Inflammatory macrophage treated with lipopolysaccharide for 4 hours (primary cell): ENCODE measurements at places on chromosomes 6 and 20.
A peak's percentile ranks its signal among the peaks of the same experiment; 100 is the strongest.

DNA sequence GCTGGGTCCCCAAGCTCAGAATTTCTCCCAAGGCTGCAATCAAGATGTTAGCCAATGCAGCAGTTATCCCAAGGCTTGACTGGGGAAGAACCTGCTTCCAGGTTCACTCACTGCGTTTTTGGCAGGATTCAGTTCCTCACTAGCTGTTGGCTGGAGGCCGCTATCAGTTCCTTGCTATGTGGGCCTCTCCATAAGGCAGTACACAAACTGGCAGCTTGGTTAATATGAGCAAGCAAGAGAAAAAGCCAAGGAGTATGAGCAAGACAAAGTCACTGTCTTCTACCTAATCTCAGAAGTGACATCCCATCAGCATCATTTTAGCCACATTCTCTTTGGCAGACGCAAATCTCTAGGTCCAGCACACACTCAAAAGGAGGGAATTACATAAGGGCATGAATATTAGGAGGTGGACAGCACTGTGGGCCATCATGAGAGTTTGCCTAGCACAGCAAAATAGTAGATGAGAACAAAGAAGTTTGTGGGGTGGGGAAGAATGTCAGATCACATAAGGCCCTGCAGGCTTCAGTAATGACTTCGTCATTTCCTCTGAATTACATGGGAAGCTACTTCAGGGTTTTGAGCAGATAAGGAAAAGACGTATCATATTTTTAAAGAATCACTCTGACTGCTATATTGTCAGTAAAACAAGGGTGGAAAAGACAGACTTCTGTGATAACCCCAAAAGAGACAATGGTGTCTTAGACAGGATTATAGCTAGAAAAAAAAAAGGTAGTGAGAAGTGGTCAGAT is 25.5 kb downstream of the LMBRD1 start:
- DNase-seq = no peak

GRCh38 chr6:112038268-112038667 is 15.6 kb upstream of the CCN6 start:
- no peak for DNase-seq

- DNase-seq = peak; percentile 2
Observed at GRCh38 chr20:13784271-13784892, 337 bp downstream of the ESF1 start.

- peak; percentile 33 for DNase-seq
Observed at GRCh38 chr6:29924287-29924686, 18.0 kb upstream of the HLA-A start.

GRCh38 chr6:105608711-105609374 is 206.0 kb upstream of the PREP start:
- no peak for DNase-seq

- DNase-seq = peak; percentile 71
Observed at GRCh38 chr20:50169329-50169823, 15.9 kb upstream of the PEDS1 start.

GRCh38 chr6:159170333-159170672 is 1.1 kb downstream of the FNDC1 start:
- DNase-seq = no peak

DNA sequence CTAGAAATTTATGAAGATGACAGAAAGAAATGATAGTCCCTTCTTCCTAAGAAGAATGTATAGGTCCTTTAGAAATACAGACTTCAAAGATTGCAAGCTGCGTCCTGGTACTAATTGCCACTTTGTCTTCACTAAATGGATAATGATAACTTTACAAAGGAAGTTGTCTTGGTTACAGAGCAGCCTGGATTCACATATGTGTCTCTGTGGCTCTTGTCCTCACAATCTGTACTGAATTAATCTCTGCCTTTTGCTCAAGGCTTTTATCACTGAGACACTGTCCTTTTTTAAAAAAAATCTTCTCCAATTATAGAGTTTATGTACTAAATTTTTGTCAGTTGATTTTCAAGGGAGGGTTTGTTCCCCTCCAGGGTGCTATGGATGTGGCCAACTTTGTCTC is 17.5 kb upstream of the MRAP2 start:
- no peak for DNase-seq

- DNase-seq = no peak
Observed at GRCh38 chr20:62401331-62401779, 5.7 kb downstream of the CABLES2 start.

DNA sequence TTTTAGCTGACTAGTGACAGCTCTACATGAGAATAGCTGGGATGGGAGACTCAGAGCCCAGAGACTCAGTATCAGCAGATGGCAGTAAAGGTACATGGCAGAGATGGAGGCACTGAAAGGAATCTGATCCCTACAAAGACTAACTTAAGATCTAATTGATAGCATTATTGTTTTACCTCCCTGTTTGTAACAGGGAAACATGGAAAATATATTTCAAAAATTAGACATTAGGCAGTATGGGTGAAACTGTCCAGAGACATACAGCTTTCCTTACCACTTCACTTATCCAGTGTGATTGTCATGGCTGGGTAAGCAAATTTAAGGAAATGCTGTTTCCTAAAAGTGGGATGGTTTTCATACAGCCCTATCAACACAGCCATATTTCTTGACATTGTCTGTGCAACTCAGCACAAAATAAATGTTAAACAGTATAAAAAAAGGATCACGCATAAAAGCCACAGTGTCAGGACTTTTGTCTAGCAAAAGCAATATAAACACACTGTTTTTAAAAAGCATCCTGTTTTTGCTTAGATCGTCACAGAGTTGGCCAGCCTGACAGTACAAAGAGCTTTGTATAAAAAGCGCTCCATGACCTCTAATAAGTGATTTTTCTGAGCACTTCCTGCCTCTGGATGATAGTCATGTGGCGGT is 376.9 kb downstream of the PHF3 start:
- no peak for DNase-seq

DNA sequence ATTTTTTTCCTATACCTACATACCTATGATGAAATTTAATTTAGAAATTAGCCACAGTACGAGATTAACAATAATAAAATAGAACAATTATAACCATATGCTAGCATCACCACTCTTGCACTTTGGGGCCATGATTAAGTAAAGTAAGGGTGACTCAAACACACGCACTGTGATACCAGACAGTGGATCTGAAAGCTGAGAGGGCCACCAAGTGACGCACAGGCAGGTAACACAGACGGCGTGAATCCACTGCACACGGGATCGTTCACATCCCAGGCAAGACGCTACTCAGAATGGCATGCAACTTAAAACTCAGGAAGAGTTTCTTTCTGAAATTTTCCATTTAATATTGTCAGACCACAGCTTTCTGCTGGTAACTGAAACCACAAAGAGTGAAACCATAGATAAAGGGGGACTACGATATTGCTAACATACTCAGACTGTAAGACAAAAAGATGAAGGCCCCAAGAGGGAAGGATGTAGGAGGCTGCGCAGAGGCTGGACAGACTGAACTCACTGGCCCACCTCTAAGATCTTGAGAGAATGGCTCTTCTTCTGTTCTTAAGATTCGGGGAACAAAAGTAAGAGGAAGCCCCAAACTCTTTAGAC is 17.9 kb downstream of the RRBP1 start:
- DNase-seq = no peak

- no peak for DNase-seq
Observed at GRCh38 chr6:67630146-67630545, 1004.9 kb upstream of the ADGRB3 start.

DNA sequence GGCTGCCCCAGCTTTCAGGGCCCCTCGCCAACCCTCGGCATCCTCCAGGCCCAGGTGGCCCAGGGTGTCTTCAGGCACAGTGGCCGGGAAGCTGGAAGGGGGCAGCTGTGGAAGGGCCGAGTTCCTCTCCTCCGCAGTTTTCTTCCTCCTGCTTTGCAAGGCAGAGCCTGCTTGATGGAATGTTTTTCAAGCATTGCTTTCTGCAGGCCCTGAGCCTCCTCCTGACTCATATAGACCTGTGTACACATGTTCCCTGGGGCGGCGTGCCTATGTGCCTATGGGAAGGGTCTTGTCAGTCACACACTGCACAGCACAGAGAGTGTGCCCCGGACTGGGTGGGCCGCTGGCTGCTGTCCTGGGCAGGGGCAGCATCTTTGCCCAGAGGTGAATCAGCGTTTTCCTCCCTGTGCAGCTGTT is 107.5 kb downstream of the ERMARD start:
- DNase-seq = no peak

- no peak for DNase-seq
Observed at GRCh38 chr6:45192556-45192955, 135.6 kb upstream of the RUNX2 start.

GRCh38 chr6:15392182-15392581 is 146.3 kb downstream of the JARID2 start:
- DNase-seq = no peak

GRCh38 chr20:63122626-63123025 is 93.3 kb downstream of the YTHDF1 start:
- no peak for DNase-seq

DNA sequence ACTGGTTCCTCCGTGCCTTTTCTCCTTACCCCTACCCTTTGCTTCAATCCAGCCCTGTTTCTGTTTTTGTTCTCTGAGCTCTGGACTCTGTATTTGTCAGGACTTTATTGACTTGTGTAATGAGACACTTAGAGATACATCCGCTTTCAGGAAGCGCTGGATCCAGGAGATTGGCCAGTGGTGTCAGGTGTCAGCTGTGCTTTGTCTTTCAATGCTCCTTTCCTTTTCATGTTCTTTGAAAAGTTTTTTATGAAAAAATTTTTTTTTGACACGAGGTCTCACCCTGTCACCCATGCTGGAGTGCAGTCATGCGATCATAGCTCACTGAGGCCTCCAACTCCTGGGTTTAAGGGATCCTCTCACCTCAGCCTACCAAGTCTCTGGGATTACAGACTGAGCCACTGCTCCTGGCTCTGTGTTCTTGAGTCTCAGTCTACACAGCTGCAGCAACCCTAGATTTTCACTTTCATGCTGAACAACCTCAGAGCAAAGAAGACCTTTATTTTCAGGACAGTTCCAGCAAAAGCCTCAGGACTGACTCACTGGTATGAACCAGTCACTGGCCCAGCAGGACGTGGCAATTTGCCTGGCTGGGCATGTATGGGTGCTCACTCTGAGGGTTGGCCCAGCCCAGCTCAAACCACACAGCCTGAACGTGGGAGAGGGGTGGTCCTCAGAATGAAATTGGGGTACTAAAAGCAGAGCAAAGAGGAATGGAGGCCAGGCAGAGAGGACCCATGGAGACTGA is 108.5 kb downstream of the DHX35 start:
- DNase-seq = no peak

GRCh38 chr20:46477225-46477624 is 36.1 kb downstream of the ZNF334 start:
- DNase-seq = no peak

- no peak for DNase-seq
Observed at GRCh38 chr6:31035862-31036497, 25.7 kb downstream of the MUC22 start.

- no peak for DNase-seq
Observed at GRCh38 chr6:168408504-168409136, 32.4 kb upstream of the SMOC2 start.

DNA sequence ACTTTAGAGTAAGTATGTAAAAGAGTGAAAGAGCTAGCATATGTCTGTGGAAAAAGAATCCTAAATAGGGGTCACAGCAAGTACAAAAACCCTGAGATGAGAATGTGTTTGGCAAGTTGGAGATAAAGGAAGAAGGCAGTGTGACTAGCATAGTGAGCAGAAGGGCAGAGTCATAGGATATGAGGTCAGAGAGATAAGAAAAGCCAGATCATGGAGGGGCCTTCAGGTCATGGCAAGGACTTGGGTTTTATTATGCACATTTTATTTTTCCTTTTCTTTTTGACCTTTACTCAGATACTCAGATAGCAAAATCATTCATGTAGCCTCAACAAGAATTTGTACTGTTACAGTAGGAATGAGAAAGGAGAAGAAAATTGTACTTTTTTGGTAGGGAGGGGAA is 138.0 kb downstream of the GJA1 start:
- peak; percentile 29 for DNase-seq

DNA sequence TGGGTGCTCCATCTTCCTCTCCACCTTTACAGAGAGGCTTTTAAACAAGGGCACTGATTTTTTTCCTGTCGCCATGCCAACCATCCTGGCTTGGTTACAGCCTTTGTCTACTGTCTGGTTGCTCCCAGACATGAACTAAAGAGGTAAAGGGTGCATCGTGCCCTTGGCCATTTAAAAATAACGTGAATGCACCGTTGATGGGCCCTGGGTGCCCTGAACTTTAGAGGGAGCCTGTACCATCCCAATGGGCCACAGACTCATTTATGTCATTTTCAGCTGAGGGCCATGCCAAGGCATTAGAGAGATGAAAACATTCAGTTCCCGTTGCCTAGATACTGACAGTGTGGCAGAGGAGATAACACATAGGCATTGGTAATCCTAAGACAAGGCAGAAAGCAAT is 23.3 kb downstream of the TMC2 start:
- DNase-seq = no peak

- no peak for DNase-seq
Observed at GRCh38 chr6:37688078-37688850, 9.4 kb downstream of the MDGA1 start.
